Inflammatory macrophage treated with lipopolysaccharide for 4 hours (primary cell): ENCODE measurements at places on chromosomes 4 and X.

- no peak for DNase-seq
Observed at GRCh38 chr4:84796394-84796793, 170.1 kb downstream of the WDFY3 start.

- no peak for DNase-seq
Observed at GRCh38 chr4:147480891-147481576, at the start of gene EDNRA. Gene EDNRA (plus strand): TSS chr4:147481097. CDS start chr4:147485682, 4,585 bp downstream.

GRCh38 chrX:24259544-24260240 lies 54.2 kb downstream of the SUPT20HL2 start:
- peak; percentile 69 for DNase-seq

GRCh38 chr4:172601195-172601594 lies 567.4 kb upstream of the GALNT7 start:
- DNase-seq: no peak

GRCh38 chr4:1628892-1629698 lies 55.0 kb downstream of the FAM53A start:
- DNase-seq: peak; percentile 39

GRCh38 chr4:189129044-189129694 lies 811.5 kb upstream of the FRG1 start:
- no peak for DNase-seq

DNA sequence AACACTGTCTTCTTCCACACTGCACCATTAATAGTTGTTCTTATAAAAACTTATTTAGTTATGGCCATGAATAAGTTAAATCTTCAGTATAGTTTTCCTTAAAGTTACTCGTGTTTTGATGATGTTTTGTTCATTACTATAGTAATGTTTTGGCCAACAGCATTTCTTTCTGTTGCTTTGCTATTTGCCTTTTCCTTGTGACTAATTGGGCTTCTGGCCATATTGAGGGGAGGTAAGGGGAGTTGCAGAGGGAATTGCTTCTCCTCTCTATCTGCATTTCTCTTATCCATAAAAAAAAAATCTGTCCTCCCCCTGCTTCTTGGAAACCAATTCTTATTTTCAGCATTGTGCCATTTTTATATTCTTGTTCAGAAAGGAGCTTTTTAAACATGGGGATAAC lies 42.7 kb upstream of the ZCCHC12 start:
- no peak for DNase-seq

- DNase-seq: no peak
Observed at GRCh38 chr4:125482822-125483221, 168.1 kb downstream of the FAT4 start.

- no peak for DNase-seq
Observed at GRCh38 chrX:21193196-21193595, 181.0 kb upstream of the CNKSR2 start.

GRCh38 chr4:137923494-137923893 lies 318.7 kb downstream of the SLC7A11 start:
- no peak for DNase-seq

DNA sequence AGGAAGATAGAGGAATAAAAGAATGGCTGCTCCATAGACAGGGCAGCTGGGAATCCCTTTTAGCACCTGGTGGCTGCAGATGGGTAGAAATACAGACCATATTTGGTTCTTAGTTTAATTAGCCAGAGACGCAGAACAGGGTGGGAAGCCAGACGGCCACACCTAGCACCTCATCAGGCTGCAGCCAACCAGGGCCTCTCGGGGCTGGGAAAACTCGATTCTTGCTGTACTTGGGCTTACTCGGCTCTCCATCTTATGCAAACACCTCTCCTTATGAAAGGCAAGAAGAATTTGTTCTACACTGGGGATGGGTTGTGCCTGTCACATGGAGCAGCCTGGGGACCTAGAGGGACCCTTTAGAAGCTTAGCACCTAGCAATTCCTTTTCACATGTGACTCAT lies 19.7 kb downstream of the IRAK1 start:
- DNase-seq: no peak

DNA sequence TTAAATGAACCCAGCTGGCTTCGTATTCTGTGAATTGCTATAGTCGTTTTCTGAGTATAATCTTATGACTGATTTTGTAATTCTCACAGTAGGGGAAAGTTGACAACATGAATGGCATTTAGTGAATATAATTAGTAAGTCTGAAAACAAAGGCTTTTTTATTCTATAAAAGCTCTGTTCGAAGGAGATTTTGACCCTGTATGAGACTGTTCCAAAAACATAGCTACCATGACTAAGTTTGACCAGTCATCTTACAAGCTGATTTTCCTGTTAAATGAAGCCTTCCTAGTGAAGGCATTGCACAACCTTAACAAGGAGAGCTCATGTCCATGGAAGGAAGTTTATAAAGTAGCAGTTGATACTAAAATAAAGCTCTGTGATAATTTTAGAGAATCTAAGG lies 242.3 kb downstream of the RPA4 start:
- DNase-seq: no peak

GRCh38 chr4:102348701-102349100 lies 3.4 kb upstream of the SLC39A8 start:
- DNase-seq: no peak

GRCh38 chr4:155701827-155702226 lies 35.2 kb downstream of the GUCY1A1 start:
- no peak for DNase-seq

GRCh38 chr4:73345399-73345975 lies 58.6 kb upstream of the ALB start:
- no peak for DNase-seq

GRCh38 chrX:3697701-3698279 lies 15.7 kb downstream of the PRKX start:
- no peak for DNase-seq

DNA sequence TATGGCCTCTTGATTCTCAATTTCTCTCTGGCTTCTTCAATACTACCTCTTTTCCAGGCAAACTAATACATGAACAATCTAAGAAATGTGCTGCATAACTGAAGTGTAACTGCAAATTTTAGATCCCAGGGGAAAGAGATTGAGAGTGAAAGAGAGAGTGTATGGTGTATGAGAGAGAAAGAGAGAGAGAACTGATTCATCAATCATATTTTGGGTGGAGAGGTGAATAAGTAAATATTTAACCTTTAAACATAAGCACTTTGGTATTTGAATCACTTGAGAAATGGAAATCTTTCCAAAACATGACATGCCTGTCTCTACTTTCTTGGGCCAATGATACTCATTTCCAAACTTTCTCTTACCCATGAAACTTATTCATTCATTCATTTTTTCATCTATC lies 147.2 kb upstream of the DIPK2B start:
- DNase-seq: no peak

GRCh38 chr4:175460414-175460813 lies 351.6 kb downstream of the GPM6A start:
- DNase-seq: no peak

- no peak for DNase-seq
Observed at GRCh38 chr4:34365946-34366345, 1878.4 kb downstream of the ARAP2 start.

- DNase-seq: no peak
Observed at GRCh38 chrX:40086569-40087335, 11.0 kb downstream of the BCOR start.

- no peak for DNase-seq
Observed at GRCh38 chrX:133384454-133384853, 30.8 kb downstream of the GPC4 start.

GRCh38 chr4:165288639-165289422 lies 38.6 kb upstream of the MSMO1 start:
- peak; percentile 72 for DNase-seq

- DNase-seq: no peak
Observed at GRCh38 chr4:152514356-152514755, 21.5 kb downstream of the FBXW7 start.

- DNase-seq: no peak
Observed at GRCh38 chr4:159395693-159396092, 292.8 kb downstream of the RAPGEF2 start.

- DNase-seq: no peak
Observed at GRCh38 chrX:129877401-129877800, 28.6 kb upstream of the UTP14A start.

DNA sequence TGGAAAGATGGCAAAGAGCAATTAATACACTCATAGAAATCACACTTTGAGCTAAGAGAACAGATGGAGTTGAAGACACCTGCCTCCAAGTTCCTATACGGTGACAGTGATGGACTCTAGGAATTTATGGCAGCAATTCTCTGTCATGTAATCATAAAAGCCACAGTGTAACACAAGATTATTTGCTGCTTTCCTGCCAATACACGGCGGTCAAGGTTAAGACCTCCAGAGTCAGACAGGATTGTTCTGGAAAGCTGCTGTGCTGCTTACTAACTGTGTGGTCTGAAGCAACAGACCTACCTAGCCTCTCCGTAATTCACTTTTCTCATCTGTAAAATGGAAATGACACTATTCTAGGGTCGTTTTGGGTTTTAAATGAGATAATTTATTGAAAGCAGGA lies 14.6 kb upstream of the KIT start:
- no peak for DNase-seq

DNA sequence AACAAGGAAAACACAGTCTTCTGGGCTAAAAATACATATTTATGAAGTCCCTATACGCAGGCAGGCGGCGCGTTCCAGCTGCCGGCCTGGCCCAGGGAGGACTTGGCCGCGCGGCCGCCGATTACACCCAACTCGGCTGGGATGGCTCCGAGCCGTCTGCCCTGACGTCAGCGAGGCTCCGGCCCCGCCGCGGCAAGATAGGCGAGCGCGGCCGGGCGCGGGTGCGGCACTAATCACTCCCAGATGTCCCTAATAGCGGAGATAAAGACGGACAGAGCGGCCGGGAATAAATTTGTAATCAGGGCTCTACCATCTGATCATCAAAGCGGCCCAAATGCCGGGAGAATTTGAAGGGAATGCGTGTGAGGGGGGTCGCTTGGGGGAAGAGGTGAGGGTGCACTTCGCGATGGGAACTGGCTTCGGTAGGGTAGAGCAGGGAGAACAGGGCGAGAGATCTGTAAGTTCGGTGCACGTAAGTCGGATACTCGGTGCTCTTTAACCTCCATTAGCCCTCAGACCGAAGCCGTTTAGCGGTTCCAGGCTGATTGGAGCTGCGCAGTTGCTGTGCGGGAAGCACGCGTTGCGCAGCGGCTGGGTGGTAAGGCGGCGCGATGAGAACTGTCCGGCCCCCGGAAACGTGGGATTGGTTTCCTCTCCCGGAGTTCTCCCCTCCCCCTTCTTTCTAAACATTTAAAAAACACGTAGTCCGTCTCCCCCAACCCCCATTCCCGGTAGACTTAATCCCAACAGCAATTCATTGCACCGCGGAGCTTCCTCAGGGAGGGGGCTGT lies 7.7 kb downstream of the HAND2 start:
- DNase-seq: peak; percentile 9

DNA sequence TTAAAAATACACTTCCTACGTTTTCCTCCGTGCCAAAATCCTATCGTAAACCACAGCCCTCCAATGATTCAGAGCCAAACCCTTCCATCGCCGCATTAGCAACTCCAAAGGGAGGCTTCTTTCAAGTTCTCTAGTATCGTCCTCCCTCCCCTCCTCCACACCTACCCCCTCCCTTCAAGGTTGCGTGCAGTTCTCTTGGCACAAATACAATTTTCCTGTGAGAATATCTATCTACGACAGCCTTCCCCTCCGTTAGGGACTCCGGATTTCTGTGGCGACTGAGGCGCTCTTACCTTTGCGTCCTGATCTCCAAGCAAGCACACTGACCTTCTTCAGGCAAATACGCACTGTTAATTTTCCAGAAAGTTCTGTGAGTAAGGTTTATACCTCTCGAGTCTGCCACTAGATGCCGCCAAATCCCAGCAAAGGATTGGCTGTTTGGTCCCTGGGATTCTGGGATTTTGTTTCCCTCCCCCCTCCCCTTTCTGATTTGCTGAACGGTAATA lies 1.2 kb upstream of the MORF4L2 start:
- peak; percentile 55 for DNase-seq

GRCh38 chr4:121062521-121062920 lies 9.8 kb downstream of the NDNF start:
- no peak for DNase-seq

GRCh38 chr4:38281371-38282071 lies 321.3 kb downstream of the PTTG2 start:
- DNase-seq: no peak

DNA sequence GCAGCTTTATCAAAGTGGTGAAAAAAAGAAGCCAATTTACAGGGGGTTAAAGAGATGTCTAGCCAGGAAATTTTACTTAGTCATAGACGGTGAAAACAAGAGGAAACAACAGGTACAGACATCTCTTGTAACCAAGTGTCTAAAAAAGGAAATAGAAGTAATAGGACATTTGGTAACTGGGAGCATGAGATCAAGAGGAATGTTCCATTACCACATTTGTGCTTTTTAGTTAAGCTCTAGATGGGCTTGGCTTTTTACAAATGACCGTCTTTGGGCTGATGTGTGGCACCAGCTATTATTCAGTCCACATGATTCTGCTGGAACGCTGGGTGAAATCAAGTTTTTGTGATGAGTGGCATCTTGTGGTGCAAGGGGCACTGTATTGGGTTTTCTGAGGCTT lies 179.5 kb downstream of the SMIM20 start:
- peak; percentile 28 for DNase-seq

- no peak for DNase-seq
Observed at GRCh38 chr4:149785696-149786431, 29.8 kb downstream of the IQCM start.

GRCh38 chr4:187387739-187388138 lies 607.8 kb upstream of the ZFP42 start:
- DNase-seq: no peak

DNA sequence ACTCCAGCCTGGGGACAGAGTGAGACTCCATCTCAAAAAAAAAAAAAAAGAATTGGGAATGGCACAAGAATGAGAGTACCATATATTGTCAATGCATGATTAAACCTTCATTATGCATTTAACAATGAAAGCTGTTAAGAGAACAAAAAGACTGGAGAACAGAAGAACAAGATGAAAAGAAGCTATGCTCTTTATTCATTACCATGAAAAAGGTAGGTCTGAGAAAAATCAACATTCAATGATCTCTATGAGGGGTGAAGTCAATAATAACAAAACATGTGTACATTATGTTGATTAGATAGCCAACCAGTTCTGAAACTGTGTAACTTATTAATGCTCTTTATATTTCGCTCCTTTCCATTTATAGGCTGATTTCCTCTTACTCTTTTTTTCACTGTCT lies 100.9 kb downstream of the BRWD3 start:
- no peak for DNase-seq

DNA sequence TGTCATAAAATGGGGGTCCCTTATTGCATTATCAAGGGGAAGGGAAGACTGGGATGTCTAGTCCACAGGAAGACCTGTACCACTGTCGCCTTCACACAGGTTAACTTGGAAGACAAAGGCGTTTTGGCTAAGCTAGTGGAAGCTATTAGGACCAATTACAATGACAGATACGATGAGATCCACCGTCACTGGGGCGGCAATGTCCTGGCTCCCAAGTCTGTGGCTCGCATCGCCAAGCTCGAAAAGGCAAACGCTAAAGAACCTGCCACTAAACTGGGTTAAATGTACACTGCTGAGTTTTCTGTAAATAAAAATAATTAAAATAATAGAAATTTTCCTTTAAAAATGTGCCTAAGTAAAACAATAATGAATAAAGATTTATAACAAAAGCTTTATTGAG lies 30.6 kb downstream of the AASDH start:
- no peak for DNase-seq

DNA sequence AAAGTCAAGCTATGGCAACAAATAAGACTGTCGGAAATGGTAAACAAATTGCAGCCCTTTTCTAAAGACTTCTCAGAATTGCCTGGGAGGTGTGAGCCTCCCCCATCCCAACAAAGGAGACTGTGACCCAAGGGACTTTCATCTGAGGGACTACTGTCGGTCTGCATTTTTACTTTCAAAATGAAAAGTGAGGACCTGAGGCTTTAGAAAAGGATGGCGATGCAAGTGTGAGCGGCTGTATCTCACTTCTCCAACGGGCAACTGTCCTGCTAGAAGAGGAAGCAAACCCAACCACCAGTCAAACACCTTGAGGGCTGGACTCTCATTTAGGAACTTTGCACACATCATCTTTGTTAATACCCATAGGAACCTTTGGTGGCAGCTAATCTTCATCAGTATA lies 62.6 kb upstream of the CLNK start:
- DNase-seq: no peak
